ENCODE measurements at places on chromosomes 16 and 17.
A peak's percentile ranks its signal among the peaks of the same experiment; 100 is the strongest.

DNA sequence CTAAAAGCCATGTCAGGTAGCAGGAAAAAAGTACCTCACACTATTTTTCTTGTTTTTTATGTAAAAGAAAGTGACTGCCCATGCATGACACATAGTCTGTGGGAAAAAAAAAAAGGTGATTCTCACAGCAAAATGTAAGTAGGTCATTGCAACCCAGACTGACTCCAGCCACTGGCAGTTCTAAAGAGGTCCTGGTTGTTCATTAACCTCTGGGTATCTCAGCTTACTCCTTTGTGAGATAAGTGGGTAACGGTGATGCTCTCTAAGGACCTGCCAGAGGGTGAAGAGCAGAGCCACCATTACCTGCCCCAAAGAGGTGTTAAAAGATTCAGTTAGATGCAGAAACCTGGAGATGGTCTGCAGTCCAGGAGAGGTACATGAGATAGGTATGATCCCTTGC is 531.9 kb downstream of the GRIN2A start:
- DNase-seq = no peak

DNA sequence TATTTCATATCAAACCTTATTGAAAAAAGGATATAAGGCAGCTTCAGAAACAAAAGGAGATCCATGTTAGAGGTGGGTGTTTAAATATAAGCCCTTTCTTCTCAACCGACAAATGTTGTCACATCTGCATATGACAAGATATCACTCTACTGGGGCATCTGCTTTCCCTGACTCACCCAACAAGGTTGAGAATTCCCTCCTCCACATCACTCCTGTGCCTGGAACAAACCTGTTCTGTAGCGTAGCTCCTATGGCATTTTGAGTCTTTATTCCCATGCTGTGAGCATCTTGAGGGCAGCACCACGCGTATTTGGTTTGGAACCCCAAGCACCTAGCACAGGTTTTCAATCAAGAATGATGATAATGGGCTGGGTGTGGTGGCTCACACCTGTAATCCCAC is 59.4 kb upstream of the ZFHX3 start:
- no peak for DNase-seq

DNA sequence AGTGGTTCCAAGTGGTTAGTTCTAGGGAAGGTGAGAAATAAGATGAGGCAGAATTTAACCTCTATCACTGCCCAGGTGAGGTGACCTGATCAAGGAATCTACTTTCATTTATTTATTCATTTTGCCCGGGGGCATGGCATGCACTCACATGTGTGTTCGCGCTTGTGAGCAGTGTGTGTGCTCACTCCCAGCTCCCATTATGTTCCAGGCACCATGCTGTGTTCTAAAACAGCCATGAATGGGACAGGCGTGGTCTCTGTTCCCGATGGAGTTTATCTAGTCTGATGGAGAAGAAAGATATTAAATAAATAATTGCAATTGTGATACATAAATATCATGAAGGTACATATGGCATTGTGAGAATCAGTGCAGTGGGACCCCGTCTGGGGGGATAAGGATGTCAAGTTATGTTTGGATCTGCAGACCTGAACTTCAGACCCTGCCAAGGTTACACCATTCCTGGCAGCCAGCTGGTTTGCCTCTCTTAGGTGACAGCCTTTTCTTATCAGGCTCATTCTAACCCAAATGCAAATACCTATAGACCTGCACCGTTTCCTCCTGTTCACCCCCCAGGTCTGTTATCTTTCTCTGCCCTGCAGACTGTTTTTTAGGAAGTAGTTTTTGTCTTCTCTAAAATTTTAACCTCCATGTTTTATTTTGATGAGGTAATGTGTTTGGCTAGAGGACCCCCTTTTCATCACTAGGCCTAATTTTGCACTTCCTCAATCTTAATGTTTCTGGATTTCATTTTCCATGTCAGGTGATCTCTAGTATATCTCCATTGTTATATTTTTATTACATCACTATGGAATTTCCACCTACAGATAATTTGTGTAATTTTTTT is 11.8 kb downstream of the CYB5B start:
- DNase-seq = no peak

GRCh38 chr17:77445760-77446532 is 305.2 kb downstream of the SEC14L1 start:
- DNase-seq = no peak

- DNase-seq = no peak
Observed at GRCh38 chr16:68035227-68035626, 12.1 kb downstream of the DUS2 start.

- DNase-seq = no peak
Observed at GRCh38 chr16:52383640-52384292, 163.2 kb downstream of the TOX3 start.

DNA sequence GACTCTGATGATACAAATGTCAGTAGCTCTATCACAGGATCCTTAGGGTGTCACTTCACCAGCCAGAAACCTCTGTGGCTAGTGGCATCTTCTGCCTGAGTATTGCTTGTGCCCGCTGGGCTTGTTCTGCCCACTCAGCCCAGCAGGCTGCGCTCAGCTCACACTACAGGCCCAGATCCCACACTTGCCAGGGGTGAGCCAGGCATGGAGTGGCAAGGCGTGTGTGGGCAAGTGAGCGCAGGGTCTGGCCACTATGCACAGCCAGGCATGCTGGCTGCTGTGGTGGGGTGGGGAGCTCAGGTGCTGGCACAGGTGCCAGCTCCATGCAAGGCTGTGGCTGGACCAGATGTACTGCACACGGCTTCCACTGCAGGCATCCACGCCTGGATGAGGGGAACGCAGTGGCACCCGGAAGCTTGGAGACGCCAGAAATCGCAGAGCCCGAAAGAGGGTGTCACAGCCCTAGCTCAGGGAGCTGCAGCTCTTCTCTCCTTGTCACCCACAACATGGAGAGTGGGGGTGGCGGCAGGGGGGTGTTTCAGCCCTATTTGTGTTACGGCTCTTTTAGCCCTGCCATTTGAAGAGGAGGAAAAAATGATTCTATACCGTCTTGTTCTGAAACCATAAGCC is 10.2 kb downstream of the CFAP97D1 start:
- DNase-seq = no peak

DNA sequence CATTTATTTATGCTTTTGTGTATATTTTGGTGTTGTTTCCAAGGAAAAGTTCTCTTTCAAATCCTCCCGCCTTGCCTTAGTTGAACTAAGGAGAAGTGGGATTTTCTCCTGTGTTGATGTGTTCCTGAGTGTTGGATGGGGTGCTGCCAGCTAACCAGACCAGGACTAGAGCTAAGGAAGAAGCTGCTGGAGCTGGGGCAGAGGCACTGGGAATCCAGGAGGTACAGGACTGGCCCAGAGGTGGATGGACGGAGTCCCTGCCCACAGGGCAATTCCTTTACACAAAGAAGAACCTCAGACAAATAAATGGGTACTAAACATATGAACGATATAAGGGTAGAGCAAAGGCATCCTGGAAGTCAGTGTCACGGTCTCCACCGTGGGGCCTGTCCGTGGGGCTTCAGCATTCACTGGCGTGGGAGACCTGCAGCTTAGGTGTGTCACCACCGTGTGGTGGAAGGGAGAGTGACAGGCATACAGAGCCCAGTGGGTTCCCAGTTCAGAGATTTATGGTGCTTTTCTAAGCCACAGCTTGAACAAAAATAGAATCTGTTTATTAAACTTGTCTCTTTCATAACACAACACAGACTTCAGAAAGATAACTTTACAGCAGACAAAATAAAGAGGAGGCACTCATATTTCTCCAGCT is 270.7 kb downstream of the NTN1 start:
- DNase-seq = peak; percentile 29

GRCh38 chr17:10380631-10381408 is 8.0 kb upstream of the MYH13 start:
- no peak for DNase-seq

- DNase-seq = no peak
Observed at GRCh38 chr16:73572135-73572828, 524.4 kb upstream of the ZFHX3 start.

- no peak for DNase-seq
Observed at GRCh38 chr17:45784741-45785479, 790 bp downstream of the CRHR1 start.

DNA sequence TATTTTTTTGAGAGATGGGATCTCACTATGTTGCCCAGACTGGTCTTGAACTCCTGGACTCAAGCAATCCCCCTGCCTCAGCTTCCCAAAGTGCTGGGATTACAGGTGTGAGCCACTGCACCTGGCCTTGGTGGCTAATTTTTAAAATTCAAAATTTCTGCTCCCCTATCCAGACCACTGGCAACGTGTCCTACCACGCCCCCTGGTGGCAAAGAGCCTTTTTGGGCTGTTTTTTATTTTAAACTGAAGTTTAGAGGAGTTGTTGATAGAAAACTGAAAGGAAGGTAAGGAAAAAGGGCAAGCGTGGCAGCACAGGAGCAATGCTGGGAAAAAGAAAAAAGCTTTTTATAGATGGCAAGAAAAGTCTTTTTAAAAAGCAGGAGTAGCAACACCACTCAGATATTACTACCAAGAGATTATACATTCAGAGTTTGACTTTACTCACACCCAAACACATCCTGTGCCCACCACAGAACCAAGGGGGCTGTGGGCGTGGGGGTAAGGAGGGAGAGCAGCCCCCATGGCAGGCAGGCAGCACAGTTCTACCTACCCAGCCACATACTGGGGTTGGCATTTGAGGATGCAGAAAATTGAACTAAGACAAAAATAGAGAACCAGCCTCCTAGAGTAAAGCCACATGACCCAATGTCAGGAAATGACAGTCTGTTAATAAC is 4.2 kb upstream of the MXRA7 start:
- no peak for DNase-seq

GRCh38 chr17:33390479-33391176 is 97.5 kb upstream of the ASIC2 start:
- DNase-seq = no peak

- peak; percentile 57 for DNase-seq
Observed at GRCh38 chr17:7650509-7651096, at the start of gene ATP1B2. TSS of gene ATP1B2 (plus strand) at chr17:7650926. CDS start at chr17:7651519, 593 bp downstream.

DNA sequence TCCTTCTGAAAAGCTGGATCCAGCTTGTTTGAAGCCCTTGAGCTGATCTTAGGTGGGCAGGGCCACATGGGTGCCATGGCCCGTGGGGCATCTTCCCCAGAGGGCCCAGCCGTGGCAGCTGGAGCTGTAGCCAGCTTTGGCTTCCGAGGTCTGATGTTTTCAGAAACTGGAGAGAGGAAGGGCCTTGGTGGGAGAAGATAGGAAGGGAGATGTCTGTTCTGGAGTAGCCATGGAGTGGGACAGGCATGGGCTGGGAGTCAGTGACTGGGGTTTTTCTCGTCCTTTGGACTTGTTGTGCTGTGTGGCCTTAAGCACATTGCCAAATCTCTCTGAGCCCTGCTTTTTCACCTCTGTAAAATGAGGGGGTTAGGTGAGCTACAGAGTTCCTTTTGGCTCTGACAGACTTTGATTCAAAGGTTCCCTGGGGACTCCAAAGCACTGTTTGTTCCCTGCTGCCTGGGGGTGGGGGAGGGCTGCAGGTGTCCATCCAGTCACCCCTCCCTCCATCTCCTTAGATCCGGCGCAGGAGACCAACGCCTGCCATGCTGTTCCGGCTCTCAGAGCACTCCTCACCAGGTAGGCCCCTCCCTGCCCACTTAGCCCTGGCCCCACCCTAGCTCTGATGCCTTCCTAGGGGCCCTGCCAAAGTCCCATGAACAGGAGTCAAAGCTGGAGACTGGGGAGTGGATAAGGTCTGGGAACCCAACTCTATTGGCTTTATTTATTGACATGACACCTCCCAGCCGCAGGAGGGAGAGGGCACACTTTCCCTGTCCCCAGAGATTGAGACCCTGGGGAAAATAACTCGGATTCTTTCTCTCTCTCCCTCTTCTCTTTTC is 2.1 kb downstream of the PPP1R1B start:
- no peak for DNase-seq

GRCh38 chr16:89264800-89265550 is 47.5 kb downstream of the ZNF778 start:
- DNase-seq = no peak

- DNase-seq = peak; percentile 54
Observed at GRCh38 chr17:57986841-57987580, 1.0 kb downstream of the VEZF1 start.

- peak; percentile 88 for DNase-seq
Observed at GRCh38 chr16:21301168-21301894, 23.2 kb upstream of the CRYM start.

GRCh38 chr17:67594115-67594880 is 123.4 kb upstream of the NOL11 start:
- no peak for DNase-seq

DNA sequence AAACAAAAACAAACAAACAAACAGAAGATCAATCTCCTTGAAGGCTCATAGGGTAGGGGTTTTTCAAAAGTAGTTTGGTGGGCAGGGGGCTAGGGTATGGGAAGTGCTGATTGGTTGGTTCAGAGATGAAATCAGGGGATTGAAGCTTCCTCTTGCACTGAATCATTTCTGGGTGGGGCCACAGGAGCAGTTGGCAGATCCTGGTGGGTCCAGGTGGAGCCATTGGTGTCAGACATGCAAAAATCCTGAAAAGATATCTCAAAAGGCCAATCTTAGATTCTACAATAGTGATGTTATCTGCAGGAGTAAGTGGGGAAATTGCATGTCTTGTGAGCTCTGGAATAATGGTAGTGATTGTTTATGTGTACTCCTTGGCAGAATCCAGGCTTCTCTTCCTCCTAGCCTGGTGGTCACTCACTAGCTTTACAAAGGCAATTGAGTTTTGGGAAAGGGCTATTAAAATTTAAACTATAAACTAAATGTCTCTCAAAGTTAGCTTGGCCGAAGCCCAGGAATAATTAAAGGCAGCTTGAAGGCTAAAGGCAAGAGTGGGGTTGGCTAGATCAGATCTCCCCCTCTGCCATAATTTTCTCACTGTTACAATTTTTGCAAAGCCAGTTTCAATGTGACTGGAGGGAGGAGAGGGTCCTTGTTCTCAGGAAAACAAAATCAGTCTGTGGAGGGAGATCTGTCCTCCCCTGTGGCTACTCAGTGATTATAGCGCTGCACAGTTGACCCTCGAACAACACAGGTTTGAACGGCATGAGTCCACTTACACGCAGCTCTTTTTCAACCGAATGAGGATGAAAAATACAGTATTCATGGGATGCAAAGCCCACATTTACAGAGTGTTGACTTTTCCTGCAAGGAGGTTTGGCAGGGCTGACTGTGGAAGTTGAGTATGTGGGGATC is 45.2 kb downstream of the RNF112 start:
- no peak for DNase-seq

DNA sequence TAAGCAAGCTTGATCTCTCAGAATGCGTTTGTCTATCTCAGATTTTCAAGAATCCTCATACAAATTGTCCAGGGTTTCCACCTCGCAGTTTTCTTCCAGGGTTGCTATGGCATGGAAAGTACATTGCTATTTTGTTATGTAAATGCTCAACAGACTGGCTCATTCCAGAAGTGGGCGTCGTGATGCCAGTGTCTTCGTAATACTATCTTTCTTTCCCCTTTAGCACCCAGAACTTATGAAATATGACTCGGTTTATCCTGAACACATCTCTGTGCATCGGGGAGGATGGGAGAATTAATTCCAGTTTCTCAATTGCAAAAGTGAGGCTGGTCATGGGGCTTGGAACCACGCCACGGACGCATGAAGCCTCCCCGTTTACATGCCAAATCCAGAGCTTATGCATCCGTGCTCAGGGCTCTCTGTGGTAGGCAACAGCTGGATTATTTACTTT is 405.0 kb downstream of the WWOX start:
- DNase-seq = no peak

Measured in PC-9 (cell line).